ENCODE measurements at places on chromosomes 16 and 17.
A peak's percentile ranks its signal among the peaks of the same experiment; 100 is the strongest.

GRCh38 chr17:32486701-32487472 lies at the start of gene CDK5R1:
CDK5R1 (plus strand) TSS chr17:32486993; CDS start chr17:32487621, 628 bp downstream.
- DNase-seq, result peak; percentile 88

DNA sequence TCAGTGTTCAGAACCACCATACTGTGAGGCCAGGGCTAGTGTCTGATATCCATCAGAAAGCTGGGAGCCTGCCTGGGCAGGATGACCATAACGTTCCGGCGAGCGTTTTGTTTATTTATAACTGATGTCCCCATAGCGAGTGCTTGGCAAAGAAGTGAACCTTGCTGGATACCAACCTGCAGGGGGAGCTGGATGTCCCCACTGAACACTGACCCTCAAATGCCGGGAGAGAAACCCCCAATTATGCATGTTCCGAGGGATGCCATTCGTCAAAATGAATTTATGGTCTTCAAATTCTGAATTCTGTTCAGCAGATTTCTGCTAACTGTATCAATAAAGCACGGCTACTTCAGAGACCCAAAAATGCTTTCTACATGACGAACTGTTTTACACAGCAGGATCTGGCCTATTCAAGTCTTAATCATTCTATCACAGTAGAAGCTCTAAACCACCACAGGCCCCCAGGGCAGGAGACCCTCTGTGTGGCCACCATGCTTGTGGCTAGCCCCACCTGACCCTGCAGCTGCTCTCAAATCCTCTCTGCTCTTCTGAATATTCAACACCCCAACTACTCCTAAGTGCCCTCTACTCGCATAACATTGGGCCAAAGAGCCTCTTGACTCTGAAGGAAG lies 15.2 kb downstream of the MED24 start:
- DNase-seq, result peak; percentile 80

GRCh38 chr16:82754716-82755513 lies 128.1 kb downstream of the CDH13 start:
- DNase-seq, result no peak

- no peak for DNase-seq
Measured at GRCh38 chr17:42127414-42127813, 4.8 kb downstream of the HSPB9 start.

GRCh38 chr16:25838724-25839186 lies 147.0 kb downstream of the HS3ST4 start:
- DNase-seq, result no peak

- no peak for DNase-seq
Measured at GRCh38 chr16:85139881-85140339, 27.6 kb upstream of the CIBAR2 start.

DNA sequence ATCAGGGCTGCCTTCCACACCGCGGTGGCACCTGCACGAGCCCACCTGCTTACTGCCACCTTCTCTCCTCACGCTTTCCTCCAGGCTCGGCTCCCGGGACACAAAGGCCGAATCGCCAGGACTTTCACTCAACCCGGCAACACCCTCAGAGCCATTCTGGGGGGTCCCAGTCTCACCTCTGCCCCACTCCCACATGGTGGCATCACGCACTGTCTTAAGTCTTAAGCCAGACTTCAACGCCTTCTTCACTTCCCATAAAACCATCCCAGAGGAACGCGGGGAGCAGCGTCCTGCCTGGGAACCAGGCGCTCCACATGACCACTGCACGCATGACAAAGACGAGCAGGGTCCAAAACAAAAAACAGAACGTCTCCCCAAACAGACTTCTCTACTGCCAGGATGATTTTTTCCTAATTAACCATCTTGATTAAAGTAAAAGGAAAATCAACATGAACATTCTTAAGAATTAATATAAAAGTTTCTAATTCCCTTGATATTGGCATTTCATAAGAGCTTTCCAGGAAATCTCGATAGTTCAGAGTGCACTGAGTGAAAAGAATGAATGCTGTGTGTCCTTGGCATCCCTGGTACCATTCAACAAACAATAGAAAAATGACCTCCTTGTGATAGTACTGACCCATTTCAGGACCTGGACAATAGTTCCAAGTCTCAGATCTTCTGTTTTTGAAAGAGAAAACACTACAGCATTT lies 2.6 kb downstream of the CANT1 start:
- DNase-seq, result peak; percentile 39

GRCh38 chr17:301681-302299 lies 50.8 kb downstream of the RPH3AL start:
- peak; percentile 46 for DNase-seq

GRCh38 chr16:50038286-50038685 lies 13.3 kb downstream of the CNEP1R1 start:
- no peak for DNase-seq

DNA sequence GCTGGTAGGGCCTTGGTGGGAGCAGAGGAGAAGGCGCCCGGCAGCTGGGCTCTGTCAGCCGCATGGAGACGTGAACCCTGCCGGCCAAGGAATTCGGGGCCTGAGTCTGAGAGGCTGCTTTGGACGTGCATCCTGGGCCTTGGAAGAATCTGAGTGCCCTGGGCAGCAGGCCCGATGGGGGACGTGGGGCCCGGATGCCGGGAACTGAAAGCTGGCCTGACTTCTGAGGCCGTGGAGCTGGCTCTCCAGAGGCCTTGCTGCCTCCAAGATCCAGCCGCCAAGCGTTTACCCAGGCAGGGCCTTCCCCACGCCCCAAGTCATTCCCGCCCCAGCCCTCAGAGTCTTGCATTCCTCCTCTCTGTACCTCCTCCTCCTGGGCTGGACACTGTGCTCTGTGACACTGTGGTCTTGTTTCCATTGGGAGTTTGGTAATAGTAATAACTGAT lies 37.2 kb downstream of the NKD1 start:
- peak; percentile 93 for DNase-seq

DNA sequence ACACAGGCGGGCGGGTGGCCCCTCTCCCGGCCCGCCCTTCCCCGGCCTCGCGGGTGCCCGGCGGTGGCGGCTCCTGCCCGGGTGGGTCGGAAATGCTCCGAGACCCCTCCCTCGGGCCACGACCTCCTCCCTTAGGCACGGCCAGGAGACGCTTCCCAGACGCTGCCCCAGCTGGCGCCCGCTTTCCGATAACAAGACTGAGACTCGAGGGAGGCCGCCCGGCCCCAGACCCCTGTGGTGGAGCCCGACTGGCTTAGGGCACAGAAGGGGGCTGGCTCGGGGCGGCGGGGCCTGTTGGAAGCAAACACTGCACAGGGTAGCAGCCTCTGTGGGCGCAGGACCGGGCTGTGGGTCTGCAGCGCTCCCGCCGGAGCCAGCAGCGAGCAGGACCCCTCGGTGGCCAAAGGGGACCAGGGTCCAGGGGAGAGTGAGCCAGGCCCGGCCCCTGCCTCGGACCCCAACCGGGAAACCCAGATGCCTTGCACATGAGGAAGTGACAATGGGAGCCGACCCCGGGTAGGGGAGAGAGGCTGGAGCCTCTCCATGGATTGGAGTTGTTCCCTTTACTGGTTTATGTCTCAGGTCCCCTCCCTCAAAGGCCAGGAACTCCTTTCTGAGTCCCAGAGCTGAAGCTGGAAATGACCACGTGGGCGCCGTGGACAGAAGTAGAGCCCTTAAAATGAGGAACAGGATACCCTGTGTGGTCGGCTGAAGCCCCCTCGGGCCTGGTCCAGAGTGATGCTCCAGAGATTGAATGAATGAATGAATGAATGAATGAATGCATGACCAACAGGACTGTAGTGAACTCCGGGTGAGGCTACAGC lies 19.8 kb upstream of the ADCY7 start:
- peak; percentile 85 for DNase-seq

DNA sequence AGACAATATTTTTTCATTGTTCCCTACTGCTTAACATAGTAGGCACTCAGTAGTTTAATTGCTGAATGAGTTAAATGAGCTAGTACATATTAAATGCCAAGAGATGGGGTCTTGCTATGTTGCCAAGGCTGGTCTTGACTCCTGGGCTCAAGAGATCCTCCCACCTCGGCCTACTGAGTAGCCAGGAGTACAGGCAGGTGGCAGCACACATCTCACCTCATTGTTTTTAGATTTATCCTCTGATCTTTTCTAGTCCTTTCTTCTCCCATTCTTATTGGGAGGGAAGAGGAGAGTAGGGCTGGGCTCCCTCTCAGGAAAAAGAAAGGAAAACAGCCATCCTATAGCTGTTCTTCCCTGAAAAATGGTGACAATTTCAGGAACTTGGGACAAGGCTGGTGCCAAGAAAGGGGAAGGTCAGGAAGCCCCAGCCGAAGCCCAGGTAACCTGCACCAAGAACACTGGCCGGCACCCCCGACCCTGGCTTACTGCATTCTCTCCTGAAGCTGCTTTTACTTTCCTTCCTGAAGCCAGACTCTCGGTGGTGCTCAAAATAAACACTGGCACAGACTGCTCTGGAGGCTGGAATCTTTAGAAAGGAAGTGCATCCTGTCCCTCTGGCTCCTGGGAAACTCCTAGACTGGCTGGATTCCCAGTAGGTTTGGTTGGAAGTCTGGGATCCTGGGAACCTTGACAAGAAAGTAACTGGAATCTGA lies 2.7 kb downstream of the TNFAIP1 start:
- DNase-seq, result no peak

DNA sequence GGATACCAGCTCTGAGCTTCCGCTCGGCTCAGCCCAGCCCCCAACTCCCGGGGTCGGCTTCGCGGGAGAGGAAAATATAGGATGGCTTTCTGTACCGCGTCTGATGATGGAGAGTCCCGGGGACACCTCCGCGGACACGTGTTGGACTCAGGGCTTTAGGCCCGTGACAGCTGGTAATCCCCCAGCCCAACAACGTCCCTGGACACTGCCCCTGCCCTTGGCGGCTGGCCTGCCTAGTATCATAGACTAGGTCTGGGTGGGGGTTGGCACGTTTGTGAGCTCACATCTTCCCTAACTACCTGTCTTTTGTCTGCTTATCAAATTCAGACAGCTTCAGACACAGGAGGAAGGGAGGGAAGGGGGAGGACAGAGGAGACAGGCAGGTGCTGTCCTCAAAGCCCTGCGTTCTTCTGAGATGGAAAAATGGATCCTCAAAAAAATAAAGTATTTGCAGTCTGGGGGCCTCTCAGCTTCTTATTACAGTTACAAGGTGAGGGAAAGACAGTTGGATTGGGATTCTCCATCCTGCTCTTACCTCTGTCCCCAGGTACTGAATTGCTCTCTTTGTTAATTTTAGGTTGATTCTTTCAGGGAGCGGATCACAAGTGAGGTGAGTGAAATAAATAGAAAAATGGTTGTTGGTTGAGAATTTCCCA lies 698 bp downstream of the PSME3 start:
- DNase-seq, result no peak

DNA sequence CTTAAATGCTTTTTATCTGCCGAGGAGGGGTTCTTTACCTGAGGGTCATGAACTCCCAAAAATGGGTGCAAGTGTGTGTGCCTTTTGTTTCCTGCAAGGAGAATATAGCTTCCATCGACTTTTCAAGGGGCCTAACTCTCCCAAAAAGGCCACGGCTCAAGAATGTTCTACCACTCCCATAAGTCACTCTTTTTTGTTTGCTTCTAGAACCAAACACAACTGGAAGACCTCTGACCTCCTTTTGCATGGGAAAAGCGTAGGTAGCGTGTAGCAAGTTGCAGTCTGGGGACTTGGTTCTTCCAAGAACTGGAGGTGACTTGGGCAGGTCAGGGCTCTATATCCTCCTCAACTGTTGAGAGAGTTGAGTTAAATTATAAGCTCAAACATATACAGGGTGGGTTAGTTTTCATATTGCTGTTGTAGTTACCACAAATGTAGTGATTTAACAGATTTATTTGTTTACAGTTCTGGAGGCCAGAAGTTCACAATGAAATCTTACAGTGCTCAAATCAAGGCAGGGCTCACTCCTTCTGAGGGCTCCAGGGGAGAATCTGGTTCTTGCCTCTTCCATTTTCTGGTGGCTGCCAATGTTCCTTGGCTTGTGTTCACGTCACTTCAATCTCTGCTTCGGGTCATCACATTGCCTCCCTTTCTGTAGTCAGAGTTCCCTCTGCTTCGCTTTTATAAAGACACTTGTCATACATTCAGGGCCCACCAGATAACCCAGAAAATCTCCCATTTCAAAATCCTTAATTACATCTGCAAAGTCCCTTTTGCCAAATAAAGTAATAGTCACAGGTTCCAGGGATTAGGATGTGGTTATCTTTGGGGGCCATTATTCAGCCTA lies 1.4 kb downstream of the TMEM97 start:
- no peak for DNase-seq

DNA sequence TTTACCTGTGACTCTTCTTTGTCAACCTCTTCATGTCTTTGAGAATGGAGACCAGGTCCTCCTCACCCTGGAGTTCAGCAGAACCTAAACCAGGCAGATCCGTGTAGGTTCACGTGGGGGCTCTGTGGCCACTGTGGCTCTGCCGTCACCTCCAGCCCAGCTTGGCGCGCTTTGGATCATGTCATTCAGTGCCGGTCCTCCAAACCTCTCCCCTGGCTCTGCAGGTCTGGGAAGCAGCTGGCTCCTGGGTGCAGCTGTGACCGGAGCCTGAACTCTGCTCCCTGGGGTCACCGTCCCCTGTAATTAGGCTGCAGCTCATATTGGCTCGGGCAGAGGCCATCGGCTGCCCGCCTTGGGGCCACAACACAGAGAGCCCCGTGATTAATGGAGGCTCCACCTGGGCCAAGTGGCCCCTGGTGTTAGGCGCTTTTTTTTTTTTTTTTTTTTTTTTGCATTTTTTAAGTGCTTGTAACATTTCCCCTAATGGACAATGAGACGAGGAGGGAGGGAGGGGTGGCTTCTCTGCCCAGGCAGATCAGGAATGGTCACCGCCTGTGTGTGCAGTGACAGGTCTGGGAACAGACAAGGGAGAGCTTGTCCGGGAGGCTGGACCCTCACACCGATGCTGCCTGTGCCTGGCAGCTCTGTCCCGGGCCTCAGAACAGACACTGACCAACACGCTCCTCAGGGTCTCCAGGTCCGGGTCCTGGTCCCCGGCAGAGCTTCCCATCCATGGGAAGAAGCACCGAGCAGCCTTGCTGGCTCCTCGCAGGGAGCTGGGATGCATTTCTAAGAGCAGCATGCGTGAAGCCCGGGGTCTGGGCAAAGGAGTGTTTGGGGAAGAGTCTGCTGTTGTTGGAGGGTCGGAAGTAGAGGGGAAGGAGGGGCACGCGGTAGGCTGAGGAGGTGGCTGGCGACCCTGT lies 247.9 kb downstream of the SEC14L1 start:
- no peak for DNase-seq

DNA sequence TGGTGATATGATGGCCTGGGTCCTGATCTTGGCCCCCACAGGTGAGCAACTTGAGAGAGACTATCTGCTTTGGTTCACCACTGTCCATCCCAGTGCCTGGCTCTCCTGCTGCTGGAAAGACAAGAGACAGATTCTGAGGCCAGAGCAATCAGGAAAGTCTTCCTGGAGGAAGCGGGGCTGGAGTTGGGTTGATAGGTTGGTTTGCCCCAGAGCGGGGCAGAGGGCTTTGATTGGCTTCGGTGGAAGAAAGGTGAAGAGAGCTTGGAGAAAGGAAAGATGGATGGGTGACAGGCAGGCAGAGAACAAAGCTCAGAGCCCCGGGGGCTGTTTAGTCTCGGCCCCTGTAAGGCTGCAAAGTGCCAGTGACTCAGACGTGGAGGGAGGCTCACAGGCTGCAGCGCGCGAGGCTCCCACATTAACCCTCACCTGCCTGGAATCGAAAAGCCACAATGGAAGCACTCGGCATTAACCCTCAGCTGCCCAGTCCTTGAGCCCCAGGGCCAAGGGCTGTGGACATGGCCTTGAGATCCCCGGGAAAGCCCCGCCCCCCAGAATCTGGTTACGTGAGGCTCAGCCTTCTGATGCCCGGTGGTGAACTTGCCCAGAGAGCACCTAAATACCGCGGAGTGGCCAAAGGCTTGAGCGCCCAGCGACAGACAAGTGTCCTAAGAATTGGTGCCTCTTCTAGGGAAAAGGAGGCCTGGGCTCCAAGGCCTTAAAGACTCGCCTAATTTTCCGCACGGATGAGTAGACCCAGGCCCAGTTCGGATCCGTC lies 996 bp upstream of the CPNE2 start:
- peak; percentile 80 for DNase-seq

- DNase-seq, result no peak
Measured at GRCh38 chr17:8628172-8628571, 2.4 kb downstream of the MYH10 start.

All from aorta (tissue), 5 donors.